NCI-H1930 (cell line): ENCODE measurements at places on chromosomes 7 and 10.

DNA sequence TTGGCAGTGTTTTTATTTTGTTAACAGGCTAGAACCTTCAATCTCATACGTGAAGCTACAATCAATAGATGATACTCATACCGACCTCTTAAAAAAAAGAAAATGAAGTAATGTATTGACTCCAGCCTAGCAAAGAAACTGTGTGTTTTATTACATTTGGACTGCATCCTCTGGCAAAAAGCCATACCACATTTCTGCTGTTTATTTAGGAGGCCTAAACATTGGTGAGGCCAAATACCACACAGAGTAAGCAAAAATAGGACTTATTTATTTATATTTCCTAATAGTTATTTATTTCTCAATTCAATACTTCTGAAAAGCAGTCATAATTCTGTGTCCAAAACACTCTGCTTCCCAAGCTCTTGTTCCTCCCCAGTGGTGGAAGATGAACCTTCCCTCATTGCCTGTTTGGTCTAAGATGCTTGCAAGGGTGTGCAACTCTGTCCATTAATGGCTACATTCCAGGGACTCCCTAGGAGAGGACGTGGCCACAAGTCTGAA lies 398.8 kb upstream of the KLF6 start:
- DNase-seq, result no peak

DNA sequence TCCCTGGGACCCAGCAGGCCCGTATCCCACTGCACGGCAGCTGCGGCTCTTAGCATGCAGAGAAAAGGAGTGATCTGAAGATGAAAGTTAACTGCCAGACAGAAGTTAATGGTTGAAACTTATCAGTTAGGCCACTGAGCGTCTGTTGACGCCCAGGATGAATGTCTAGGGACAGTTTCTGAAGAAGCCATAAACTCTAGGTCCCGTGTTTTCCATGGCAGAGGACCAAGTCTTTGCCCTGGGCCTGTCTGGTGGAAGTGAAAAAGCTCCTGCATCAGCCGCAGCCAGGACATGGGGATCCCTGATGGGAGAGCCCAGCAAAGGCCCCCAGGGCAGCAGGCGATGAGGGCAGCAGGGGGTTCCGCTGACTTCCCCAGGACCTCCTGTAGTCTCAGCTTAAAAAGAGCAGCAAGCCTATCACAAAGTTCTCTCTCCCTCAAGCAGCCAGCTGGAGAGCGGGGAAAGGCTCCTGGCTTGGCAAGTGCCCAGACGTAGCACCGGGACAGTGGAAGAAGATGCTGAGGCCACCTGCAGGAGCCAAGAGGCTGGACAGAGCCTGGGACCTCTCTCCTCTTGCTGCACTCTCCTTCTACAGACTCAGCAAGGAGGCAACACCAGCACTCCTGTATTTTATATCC lies 79.6 kb downstream of the TNS3 start:
- DNase-seq, result no peak

DNA sequence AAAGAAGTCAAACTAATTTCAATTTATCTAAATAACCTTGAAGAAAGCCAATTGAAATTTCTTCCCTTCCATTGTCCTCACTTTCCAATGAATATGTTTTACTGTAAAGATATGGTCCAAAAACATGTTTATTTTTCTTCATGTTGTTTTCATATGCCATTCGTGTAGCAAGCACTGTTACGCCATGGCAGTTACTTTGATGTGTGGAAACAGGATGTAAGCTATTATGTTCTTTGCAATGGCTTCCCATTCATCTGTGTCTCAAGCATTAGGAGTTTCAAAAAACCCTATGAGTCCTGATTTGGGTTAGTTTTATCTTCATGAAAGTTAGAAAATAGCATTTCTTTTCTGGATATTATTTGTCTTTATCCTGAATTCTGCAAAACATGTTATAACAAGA lies 31.0 kb downstream of the GPR141 start:
- DNase-seq, result no peak

GRCh38 chr7:40008223-40008815 lies 58.3 kb downstream of the CDK13 start:
- DNase-seq, result no peak

GRCh38 chr7:151249034-151249731 lies 689 bp upstream of the SMARCD3 start:
- DNase-seq, result no peak

- no peak for DNase-seq
These were observed 500.4 kb downstream of the MAGI2 start for GRCh38 chr7:78953090-78953489.

DNA sequence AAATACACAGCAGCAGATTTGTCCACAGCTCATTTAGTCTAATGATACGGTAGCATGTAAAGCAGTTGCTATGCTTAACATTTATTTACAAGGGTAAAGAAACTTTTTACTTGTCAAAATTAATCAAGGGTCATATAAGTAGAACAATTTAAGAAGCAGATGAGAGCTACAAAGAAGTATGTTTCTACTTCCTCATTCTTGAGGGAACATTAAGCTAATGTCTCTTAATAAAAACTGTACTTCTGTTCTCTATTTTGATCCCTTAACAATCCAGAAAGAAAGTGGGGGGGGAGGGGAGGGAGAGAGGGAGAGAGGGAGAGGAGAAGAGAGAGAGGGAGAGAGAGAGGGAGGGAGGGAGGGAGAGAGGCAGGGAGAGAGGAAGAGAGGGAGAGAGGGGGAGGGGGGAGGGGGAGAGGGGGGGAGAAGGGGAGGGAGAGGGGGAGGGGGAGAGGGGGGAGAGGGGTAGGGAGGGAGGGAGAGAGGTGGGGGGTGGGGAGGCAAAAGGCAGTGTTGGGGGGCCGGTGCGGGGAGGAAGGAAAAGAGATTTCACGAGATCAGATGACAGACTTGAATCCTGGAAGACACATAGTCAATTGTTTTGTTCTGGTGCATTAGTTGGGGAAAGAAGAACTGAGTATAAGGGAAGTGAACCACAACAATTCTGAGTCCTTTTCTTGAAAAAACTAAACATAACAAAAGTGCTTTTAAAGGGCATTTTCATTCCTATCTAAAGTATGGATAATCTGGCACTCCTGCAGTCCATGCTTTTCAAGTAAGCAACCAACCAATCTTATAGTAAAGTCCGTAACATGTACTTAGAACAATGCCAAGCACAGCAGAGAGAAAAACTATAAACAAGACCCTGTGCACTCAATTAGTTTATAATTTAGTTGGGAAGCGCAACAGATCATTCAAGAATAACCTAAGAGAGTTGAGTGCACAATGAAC lies 128.0 kb downstream of the USP6NL start:
- DNase-seq, result no peak

- no peak for DNase-seq
These were observed 726.8 kb downstream of the PARD3 start for GRCh38 chr10:34088208-34088794.

DNA sequence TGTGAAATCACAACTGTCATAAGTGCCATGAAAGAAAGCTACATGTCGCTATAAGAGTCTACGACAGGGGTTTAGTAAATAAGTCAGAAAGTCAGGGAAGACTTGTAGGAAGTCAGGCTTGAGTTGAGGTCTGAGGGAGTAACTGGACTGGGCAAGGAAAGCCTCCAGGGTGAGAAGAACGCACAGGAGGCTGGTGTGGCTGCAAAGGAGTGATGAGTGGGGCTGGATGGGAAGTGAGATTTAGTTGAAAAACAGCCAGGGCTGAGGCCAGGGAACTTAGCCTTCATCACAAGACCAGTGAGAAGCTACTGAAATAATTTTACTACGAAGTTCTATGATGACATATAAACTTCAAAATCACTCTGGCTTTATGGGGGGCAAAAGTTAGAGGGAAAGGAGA lies 763.7 kb upstream of the PHF14 start:
- no peak for DNase-seq

DNA sequence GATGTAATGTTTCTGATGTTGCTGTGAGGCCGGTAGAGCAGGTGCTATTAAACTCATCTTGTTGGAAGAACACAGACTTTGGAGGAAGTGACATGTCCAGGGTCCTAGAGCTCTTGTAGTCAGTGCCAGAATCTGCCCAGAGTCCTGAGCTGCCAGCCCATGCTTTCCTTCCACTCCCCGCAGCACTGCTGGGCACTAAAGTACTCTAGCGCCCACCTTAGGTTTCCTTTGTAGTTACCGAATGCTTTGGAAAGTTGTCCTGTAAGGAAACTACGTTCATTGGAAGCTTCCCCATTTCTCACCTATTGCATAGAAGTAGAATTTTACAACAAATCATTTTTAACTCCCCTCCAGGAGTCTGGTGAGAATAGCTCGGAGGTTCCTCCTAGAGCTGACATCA lies 11.0 kb downstream of the ZNF862 start:
- DNase-seq, result no peak

DNA sequence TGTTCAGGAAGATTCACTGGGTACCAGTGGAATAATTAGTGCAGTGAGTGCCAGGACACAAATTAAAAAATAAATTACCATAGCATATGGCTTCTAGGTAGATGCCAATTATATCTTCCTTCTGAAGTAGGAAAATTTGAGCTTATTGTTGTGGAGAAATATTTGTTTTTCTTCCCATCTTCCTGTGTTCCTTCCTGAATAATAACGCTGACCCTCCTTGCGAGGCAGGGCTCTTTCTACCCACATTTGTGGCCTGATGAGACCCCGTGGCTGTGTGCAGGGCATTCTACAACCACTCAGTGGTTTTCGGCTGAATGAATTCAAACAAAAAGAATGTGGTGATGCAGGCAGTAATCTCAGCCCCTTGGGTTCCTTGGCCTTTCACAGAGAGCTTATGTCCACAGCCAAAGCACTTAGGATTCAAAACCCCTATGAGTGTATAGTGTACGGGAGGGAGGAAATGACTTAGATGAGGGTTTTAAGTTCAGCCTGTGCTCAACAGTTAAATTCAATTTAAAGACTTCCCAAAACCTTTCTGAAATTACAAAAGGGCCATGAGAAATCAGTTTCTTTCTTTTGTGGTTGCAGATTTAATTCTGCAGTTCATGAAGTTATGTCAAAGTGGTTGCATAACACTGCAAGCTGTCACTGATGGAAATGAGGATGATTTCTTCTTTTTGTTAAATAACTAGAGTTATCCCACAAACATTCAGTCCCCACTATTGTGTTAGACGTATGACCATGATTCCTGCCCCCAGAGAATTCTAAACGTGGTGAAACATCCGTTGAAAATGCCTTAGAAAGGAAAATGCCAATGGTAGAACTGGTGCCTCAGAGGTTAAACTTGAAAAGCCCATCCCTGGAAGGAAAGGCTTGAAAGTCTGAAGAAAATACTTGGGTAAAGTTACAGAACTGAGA lies 255.3 kb downstream of the FZD1 start:
- no peak for DNase-seq
